Activated gamma-delta T cell treated with anti-CD3 and anti-CD28 coated beads, Interleukin-2, amount 50 U/mL, for 16 hours (primary cell): ENCODE measurements at places on chromosomes 2 and 18.

GRCh38 chr2:127085317-127085681, 21.7 kb downstream of the BIN1 start:
- DNase-seq = no peak

- no peak for DNase-seq
Measured at GRCh38 chr2:127089478-127090235, 17.3 kb downstream of the BIN1 start.

- no peak for DNase-seq
Measured at GRCh38 chr2:227351639-227352038, 26.6 kb downstream of the MFF start.

- no peak for DNase-seq
Measured at GRCh38 chr2:57146951-57147350, 899.7 kb upstream of the VRK2 start.

DNA sequence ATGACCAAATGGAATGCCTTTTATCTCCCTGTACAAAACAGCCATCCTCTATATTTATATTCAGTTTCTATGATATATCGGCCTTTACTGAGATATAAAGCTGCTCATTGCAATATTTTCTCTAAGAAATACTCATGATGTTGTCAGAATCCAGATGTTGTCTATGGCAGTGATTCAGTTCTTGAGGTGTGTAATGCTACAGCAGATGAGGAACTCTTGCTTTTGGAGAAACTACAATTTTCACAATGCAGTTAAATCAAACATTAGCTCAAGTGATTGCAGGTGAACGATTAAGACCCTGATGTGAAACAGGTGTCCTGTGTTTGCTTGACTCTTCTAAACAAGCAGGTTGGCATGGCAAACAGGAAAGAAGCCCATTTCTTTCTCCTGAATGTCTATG, 256.2 kb upstream of the CDH20 start:
- DNase-seq = no peak

DNA sequence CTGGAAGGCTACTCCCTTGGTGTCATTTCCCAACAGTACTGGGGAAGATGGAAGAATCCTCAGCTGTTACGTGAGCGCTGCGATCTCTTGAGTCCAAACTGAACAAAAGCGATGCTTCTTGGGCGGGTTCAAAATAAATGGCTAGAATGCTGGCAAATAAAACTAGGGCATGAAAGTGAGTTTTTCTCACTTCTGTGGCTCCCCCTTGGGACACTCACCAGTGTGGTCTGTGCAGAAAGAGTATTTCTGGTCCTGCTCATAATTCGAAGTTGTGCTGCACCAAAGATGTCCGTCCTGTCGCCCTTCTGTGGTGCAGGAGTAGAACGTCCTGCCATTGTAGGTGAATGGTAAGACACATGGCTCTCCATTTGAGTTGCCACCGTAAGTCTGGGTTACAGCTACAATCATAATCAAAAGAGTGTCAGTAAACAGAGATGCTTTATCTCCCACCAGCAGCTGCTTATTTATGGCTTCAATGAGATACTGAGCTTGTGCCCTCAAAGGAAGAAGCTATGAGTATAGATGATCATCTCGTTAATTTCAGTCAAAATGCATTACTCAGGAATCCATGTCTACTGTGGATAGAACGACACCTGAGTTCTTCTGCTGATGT, 11.8 kb downstream of the FN1 start:
- DNase-seq = no peak

DNA sequence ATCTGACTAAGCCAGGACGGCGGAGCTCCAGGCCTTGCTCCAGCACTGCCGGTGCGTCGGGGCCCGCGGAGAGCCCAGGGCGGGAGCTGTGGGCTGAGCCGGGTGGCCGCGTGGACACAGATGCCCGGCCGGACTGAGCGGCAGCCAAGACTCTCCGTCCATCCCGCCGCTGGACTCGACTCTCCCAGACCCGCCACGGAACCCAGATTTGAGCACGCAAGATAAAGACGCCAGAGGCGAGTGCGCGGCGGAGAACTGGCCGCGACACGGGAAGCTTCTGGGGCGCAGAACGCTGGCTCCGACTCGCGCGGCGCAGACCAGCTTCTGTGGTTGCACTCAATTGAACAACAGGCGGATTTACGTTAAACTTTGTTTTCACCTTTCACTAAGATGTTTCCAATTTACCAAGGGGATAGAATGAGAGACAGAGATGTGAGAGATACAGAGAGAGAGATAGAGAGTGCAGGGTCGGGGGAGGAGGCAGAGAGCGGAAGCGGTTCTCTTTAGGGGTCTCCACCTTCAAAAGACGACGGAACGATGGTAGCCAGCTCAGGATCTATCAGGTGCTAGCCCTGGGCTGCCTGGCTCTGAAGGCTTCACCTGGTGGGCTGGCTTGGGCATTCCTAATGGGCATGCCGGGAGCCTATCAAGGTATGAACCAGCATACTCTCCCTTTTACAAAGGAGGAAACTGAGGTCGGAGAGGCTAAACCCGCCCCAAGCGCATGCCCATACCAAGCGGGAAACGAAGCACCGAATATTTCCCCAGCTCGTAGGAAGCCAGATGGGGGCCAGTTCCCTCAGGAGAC, 10.4 kb upstream of the EN1 start:
- DNase-seq = no peak

DNA sequence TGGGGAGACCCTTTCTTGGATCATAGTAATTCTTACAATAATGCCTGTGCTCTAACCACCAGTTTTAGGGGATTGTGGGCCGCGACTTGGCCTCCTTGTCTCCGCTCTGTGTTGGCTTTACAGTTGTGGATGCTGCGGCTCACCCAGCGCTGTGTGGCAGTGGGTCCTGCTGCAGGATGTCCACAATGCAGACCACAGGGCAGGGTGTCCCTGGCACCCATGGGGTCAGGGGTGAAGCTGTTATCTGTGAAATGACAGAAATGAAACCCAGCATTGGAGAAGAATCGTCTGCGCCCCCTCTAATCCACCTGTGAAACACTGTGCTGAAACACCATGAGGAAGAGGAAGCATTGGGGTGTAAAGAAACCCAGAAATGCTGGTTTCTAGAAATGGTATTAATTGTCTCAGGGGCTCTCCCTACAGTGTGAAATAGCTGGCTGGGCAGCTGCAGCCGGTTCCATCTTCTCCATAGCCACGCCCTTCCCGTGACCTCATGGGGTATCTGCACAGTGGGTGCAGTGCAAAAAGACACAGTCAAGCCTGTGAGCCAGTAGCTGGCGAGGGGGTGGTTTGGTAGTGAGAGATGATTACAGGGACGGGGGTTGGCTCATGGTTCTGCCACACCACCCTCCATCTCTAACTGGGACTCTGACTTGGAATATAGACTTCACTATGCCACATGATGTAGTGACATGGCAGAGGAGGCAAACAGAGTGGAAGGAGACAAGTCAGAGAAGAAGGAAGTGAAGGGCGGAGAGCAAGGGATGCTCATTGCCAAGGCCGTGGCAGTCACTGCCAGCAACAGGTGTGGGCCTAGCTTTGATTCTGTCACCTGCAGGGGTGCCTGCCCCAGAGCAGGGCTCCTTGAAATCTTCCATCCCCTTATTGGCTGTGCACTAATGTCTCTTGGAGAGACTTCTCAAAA, 16.2 kb downstream of the INPP4A start:
- DNase-seq = no peak

DNA sequence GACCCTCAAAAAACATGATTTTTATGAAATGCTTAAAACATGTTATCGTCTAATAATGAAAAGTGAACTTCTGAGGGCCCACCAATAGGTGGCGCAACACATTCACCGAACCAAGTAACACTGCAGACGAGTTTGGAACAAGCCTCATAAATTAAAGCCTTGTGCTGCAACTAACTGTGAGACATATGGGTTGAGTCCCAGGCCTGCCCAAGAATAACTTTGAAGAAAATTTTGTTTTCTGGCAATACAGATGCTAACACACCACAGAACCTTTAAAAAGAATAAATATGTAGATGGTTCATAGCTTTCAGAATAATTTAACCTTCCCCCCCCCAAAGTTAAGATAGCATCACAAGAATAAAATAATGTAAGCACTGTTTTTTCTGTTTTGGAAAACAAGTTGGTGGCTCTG, 285.9 kb downstream of the RNF144A start:
- peak; percentile 55 for DNase-seq

- no peak for DNase-seq
Measured at GRCh38 chr2:42293019-42293418, 68.0 kb downstream of the COX7A2L start.

DNA sequence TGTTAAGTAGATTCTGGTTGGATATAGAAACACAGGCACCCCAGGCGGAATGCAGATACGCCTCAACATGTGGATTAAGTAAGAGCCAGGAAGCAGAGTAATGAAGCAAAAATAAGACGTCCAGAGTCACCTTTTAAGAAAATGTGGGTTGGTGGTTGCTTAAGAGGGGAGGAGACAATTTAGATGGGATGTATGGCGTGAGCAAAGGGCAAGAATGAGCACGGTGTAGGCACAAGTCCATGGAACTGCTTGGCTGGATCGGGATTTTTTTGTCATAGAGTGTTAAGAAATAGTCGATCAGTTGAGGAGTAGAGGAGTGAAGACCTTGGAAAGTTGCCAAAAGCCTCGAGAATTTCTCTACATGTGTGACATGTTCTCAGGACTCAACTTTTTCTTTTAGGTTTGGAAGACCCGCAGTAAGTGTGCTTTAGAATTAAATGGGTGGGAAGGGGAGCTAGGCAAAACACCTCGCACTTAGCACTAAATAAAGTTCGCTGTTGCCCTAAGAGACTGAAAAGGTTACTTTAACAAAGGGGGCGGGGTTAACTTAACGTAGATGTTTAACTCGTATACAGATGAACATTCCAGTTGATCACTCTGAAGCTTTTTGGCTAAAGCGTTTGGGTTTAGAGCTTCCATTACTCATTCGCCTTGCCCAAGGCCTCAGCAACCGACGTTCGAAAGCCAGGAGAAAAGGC, 716 bp upstream of the SLC39A10 start:
- DNase-seq = no peak

GRCh38 chr2:240981280-240981679, 17.1 kb upstream of the SNED1 start:
- no peak for DNase-seq

GRCh38 chr18:45245091-45245511, 370.2 kb upstream of the SLC14A2 start:
- no peak for DNase-seq

- DNase-seq = no peak
Measured at GRCh38 chr2:38016219-38016618, 59.7 kb downstream of the CYP1B1 start.

DNA sequence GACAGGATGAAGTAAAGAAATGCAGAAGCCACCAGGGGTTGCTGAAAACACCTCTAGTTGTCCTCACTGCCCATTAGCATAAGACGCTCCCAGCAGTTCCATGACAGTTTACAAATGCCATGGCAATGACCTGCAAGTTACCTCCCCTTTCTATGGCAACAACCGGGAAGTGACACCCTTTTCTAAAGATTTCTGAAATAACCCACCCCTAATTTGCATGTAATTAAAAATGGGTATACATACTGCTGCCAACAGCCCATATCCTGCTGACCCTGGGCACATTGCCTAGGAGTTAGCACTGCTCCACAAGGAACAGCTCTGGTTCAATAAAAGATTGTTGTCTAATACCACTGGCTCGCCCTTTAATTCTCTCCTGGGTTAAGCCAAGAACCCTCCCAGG, 178.3 kb upstream of the LRATD1 start:
- DNase-seq = no peak

GRCh38 chr2:208311321-208311720, 45.3 kb downstream of the PIKFYVE start:
- no peak for DNase-seq

GRCh38 chr2:189583227-189584198, 2.9 kb upstream of the SLC40A1 start:
- no peak for DNase-seq

DNA sequence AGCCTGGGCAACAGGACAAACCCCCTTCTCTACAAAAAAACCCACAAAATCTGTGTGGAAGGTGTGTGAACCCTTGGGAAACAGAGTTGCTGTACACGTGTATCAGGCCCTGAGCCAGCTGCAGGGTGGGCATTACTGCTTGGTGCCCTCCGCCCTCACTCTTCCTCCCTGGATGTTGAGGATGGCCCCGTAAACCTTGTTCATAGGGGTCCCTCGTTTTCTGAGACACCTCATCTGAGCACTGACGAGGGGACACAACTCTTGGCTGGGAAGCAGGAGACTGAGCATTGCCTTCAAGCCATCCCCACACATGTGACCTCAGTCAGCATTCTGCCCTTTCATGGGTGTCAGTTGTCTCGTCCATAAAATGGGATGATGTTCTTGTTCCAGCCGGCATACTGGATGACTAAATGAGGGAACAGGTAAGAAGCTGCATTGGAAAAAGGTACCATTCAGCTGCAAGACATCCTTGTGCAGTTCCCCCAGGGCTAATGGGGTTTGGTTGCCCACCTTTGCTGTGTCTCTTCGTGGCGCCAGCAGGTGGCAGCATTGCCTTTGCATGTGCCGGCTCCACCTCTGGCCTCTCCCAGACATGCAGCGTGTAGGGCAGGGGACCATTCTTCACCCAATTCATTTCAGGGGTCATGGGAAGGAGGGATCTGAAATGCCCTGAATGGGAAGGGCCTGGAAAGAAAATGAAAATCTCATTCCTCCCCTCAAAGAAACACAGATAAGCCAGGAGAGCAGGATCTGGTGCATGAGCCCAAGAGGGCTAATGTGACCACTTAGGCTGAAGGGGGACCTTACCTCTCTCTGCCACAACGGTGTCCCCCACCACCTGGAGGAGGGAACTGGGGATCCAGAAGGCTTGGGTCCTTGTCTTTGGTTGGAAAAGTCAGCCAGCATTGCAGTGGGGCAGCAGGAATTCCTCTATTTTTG, 36.4 kb upstream of the HAAO start:
- peak; percentile 51 for DNase-seq

GRCh38 chr18:54880395-54881105, 52.3 kb downstream of the RAB27B start:
- DNase-seq = no peak

GRCh38 chr2:143675021-143675420, 545.8 kb downstream of the ARHGAP15 start:
- no peak for DNase-seq

DNA sequence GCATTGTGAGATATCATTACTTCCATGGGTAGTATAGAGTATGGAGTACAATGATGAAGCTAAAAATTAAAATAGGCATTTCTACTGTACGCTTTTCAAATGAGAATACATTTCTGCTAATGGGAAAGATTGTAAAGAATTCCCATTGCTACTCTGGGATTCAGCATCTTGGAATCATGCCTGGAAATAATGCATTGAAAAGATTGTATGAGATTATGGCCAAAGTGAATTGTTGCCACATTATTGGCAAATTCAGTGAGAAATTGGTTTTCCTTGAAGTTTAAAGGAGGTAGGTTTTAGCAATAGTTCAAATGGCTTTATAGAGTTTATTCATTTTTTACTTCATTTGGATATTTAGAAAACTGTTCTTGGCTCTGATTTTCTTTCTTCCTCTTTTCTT, 157.9 kb downstream of the GULP1 start:
- DNase-seq = no peak
